ENCODE measurements at places on chromosomes 6 and 20.

DNA sequence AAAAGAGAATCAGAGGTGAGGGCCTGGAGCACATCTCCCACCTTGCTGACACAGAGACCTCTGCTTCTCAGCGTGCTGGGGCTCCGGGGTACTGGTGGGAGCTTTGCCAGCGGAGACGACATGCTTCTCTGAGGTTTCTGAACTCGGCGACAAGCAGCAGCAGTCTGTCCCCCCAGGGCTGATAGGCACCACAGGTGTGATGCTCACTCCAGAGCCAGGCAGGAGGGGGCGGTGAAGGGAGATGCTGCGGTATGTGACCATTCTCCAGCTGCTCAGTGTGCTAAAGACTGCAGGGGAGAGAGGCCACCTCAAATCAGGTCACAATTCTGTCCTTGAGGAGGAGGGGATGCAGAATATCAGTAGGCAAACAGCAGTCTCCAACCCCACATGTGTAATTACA, 219.9 kb downstream of the ALDH8A1 start:
- no peak for DNase-seq

GRCh38 chr6:135938576-135939207, 87.2 kb downstream of the PDE7B start:
- DNase-seq = no peak

- DNase-seq = no peak
Observed at GRCh38 chr6:21914121-21914973, 320.8 kb downstream of the SOX4 start.

- DNase-seq = no peak
Observed at GRCh38 chr20:50260479-50261221, 70.0 kb downstream of the CEBPB start.

DNA sequence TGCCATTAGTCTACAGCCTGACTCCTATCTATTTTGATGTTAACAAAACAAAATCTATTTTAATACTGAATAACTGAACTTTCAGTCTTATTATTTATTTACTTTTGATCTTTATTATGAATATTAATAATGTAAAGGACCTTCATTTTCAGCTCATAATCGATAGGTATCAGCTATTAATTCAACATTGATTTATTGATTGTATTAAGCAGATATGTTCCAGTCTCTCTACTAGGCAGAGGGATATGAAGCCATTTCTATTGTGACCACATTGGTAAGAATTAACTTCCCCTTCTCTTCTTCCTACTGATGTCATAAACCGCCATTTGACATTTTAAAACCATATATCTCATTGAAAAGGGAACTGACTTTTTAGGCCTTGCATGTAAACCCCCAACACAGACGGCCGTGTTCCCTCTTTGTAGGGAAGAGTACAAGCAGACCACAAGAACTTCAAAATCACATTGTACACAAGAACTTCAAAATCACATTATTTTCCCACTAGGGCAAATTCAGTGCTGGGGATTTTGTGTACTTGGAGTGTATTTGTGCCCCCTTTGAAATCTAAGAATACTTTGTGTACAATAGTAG, 69.5 kb upstream of the FABP7 start:
- no peak for DNase-seq

DNA sequence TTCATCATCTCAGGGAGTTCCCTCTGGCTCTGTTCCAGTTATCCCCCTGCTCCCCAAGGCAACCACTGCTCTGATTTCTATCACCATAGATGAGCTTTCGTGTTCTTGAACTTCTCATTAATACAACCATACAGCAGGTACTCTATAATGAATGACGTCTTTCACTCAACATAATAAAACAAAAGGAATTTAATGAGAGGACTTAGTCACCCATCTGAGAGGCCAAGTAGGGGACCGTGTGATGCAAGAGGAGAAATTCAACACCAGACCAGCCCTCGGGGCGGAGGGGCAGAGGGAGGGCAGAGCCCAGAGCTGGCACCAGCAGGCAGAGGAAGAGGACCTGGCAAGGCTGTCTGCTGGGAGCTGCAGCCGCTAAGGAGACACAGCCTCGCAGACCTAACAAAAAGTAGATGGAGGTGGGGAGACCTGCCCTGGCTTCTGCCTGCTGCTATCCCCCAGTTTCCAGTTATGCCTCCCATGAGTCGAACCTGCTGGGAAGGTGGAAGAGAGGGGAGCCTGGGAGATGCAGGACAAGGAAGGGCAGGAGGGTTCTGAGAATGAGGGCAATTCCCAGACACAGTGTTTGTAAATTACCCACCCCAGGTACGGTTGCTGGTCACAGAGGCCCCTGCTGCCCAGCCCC, 13.8 kb downstream of the CCN5 start:
- DNase-seq = no peak

DNA sequence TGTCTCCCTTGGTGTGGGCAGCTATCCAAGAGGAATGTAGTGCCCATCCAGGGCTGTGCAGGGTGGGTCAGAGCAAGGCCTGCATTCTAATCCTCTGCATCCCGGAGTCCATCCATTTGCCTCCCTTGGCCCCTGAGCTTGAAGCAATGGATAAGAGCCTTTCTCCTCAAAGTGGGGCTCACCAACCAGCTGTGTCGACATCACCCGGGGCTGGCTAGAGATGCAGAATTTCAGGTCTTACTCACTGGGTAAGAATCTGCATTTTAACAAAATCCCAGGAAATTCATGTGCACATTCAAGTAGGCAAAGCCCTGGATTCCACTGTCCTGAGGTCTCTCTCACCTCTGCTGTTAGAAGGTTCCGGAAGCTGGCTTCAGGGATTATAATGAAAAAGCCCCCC, 95.3 kb downstream of the MDGA1 start:
- no peak for DNase-seq

- DNase-seq = no peak
Observed at GRCh38 chr6:153106021-153106420, 25.1 kb downstream of the RGS17 start.

GRCh38 chr6:97021194-97021593, 96.7 kb downstream of the KLHL32 start:
- no peak for DNase-seq

DNA sequence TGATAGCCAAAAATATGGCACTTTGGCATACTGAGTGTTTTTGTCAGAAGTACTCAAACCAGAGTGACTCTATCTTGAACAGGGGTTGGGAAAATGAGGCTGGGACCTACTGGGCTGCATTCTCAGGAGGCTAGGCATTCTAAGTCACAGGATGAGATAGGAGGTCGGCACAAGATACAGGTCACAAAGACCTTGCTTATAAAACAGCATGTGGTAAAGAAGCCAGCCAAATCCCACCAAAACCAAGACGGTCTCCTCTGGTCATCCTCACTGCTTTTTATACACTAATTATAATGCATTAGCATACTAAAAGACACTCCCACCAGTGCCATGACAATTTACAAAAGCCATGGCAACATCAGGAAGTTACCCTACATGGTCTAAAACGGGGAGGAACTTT, 985.1 kb downstream of the HACE1 start:
- no peak for DNase-seq

- DNase-seq = no peak
Observed at GRCh38 chr6:41558033-41558807, 12.0 kb downstream of the FOXP4 start.

DNA sequence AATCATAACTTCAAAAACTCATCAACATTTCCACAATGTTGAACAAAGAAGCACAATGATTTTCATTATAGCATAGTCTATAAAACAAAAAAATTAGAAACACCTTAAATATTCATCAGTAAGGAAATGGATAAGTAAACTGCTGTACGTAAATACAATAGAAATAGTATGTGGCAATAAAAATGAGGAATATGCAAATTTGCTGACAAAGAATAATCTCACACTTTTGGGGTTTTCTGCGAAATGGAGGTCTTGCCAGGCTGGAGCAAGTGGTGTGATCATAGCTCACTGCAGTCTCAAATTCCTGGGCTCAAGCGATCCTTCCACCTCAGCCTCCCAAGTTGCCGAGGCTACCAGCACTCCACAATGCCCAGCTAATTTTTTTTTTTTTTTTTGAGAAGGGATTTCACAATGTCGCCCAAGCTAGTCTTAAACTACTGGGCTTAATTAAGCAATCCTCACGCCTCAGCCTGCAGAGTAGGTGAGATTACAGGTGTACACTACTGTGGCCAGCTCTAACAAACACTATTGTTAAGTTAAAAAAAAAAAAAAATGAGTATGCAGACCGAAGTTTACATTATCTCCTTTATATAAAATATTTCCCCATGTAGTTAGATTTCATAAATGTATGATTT, 58.8 kb upstream of the SMIM28 start:
- no peak for DNase-seq

DNA sequence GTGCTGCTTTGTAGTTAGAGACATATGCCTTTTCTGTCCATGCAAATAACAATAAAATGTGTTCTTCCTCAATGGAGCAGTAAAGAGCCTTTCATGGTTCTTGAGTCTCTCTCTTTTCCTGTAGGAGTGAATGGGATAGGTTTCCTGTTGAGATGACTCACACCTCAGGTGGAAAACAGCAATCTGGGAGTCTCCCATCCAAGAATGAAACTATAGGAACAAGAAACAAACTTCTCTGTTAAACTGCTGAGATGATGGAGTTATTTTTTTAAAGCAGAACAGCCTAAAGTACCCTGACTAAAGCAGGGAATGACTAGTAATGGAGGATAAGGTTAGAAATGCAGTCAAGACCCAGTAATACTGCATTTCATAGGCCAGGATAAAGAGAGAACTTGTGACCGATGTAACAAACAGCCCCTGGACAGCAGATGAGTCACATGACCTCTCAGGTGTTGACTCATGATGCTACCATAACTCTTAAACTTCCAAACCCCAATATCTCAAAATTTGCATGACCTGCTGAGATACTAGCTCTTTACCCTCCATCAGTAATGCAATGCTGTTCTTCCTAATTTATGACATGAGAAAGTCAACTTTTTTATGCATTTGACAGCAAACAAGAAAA, 548.9 kb downstream of the CBLN4 start:
- no peak for DNase-seq

DNA sequence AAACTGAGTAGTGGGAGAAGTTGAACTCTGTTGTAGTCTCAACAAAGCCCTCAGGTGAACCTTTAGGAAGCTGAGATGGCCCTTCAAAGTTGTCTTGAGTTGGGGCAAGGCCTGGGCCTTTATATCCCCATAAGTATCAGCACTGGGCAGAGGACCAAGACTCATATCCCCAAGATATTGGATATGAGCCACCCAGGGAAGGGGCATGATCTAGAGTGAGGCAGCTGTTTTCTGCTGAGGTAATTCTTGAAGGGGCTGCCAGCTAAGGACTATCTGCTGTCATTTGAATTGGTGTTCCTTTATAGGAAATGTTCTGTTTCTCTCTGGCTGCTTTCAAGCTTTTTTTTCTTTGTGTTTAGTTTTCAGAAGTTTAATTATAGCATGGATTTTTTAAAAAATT, 140.7 kb upstream of the FLRT3 start:
- no peak for DNase-seq

DNA sequence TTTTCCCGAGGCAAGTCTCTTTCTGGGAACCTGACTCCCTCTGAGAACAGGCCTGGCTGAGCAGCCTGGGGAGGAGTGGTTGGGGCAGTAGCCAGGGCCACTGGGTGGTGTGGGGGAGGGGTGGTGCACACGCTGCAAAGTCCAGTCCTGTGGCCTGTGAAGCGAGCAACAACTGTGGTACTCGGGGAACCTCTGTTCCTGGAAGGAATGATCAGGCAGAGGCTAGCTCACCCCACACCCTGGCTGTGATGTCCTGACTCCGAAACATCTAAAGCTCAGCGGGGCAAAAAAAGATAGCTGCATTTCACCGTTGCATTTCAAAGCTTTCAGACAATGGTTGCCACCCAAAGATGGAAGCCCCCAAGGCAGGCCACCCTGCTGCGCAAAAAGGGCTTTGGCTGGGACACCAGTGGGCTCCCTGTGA, 25.5 kb downstream of the PCK1 start:
- DNase-seq = no peak

- DNase-seq = no peak
Observed at GRCh38 chr6:155014137-155014536, 19.0 kb downstream of the TIAM2 start.

- no peak for DNase-seq
Observed at GRCh38 chr6:12984776-12985175, 268.2 kb downstream of the PHACTR1 start.

DNA sequence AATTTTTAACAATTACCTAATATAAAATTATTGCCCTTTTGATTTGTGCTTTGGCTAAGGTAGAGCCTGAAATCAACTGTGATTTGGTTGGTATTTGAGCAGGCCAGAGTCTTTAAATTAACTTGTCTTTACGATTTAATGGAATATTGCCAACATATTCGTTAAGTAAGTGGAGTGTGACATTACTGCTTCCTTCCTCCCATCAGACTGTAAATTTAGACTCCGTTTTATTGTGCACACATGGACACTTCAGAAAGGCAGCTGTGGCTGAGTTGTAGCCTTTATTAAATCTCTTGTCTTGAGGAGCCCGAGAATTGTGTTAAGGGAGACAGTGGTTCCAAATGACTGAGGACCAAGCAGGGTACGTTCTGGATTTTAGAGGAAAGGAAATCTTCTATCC, 57.4 kb downstream of the CAP2 start:
- DNase-seq = no peak

GRCh38 chr20:20017844-20018185, 653 bp downstream of the NAA20 start:
- peak; percentile 46 for DNase-seq

DNA sequence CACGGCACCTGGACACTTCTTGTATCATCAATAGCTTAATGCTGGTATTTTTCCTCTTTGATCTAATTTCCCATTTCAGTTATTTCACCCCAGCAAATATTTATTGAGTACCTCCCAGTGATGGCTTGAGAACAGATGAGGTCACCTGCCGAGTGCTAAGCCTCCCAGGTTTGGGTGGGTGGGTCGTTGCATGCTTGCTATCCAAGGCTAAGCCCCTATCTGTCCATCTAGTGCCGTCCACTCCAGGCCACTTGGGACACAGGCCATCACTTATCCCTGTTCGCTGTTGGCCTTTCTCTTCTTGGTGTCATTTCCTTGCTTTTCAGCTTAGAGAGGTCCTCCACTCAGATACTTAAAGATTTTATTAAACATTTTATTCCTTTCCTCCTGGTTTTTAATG, 10.8 kb upstream of the NNAT start:
- no peak for DNase-seq

GRCh38 chr6:7675353-7675945, 50.5 kb upstream of the BMP6 start:
- no peak for DNase-seq

DNA sequence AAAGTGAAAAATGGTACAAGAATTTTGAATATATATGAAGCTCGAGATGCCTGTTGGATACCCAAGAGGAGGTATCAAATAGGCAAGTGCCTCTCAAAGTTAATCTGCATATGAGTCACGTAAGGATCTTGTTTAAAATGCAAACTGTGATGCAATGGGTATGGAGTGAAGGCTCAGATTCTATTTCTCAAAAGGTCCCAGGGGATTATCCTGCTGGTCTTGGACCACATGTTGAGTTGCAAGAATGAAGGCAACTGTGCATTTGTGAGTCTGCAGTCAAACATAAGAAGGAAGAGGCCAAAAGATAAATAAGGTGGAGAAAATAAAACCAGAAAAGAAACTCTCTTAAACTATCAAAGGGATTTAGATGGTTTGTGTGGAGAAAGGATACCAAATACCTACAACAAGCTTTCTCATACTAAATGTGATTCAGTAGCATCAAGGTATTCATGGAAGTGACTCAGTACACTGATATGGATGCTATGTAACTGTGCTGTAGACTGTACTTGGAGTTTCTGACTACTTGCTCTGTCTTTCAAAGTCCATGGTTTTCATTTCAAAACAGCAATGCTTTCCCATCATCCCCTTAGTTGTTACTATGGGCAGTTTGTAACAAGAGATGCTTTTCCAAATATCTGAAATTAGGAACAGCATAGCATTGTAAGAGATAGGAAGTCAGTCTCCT, 106.3 kb downstream of the GFRAL start:
- DNase-seq = no peak

- DNase-seq = no peak
Observed at GRCh38 chr20:36587388-36588070, 14.1 kb downstream of the TGIF2 start.
